Activated T-helper 1 cell treated with anti-CD3 and anti-CD28 coated beads, Interleukin-2, amount 50 U/mL, for 16 hours (primary cell): ENCODE measurements at places on chromosomes 2 and 18.

GRCh38 chr2:54594048-54594447 lies 129.4 kb upstream of the EML6 start:
- no peak for DNase-seq

DNA sequence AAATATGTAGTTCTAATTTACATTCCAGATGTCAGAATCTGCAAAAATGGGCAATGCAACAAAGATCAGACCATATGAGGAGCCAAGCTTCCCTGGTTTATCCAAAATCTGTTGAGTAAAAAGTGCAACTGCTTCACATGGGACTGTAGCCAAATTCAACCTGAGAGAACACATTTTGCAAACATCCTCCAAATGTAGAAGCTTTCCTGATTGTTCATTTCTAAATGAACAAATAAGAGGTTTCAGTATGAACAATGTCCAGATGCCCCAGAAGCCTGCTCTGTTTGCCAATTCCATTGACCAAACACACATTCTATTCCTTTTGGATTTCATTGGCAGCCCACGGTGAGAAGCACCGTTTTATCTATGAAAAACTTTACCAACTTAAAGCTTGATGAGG lies 117.9 kb upstream of the OSR1 start:
- no peak for DNase-seq

- DNase-seq = no peak
Measured at GRCh38 chr2:18384242-18384641, 176.2 kb downstream of the RDH14 start.

DNA sequence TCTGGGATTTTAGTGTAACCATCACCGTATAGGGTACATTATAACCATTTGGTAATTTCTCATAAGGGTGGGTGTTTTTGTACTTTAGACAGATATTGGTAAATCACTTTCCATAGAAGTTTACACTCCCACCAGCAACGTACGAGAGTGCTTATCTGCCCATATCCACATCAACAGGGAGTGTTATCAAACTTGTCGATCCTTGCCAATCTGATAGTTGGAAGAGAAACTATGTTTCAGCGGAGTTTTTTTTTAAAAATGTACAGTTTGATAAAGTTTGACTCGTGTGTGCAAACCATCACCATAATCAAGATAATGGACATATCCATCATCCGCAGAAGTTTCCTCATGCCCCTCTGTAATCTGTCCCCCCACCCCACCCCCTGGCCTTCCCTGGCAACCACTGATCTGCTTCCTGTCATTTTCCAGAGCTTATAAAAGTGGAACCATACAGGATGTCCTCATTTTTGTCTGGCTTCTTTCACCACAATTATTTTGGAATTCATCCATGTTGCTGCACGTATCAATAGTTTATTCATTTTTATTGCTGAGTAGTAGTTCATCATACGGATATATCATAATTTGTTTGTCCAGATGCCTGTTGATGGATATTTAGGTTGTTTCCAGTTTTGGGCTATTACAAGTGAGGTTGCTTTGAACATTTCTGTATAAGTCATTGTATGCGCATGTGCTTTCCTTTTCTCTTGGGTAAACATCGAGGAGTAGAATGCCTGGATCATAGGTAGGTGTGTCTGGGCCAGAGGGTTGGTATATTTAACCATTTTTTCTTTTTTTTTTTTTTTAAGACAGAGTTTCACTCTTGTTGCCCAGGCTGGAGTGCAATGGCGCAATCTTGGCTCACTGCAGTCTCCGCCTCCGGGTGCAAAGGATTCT lies 18.6 kb downstream of the GLI2 start:
- no peak for DNase-seq

DNA sequence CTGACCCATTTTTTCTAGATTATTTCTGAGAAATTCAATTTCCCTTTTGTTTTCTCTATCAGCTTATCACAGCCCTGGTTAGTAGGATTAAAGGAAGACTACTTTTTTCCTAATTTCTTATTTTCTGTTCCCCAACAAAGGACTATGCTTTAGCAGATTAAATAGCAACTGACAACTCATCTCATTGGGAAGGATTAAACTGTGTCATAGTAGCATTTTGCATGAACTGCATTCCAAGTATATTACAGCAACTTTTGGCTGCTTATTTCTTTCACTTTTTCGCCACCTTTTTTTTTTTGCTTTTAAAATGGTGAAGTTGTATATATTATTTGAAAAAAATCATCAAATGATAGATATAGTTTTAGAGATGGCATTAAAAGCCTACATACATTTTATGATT lies 570.3 kb downstream of the FBXO15 start:
- DNase-seq = no peak

- DNase-seq = no peak
Measured at GRCh38 chr18:74381621-74382295, 66.1 kb downstream of the C18orf63 start.
